Lower leg skin (tissue), 4 donors: ENCODE measurements at places on chromosomes 11 and 22. TPM values are rescaled to one million over a fixed set of nuclear protein-coding genes. Genes with fewer than 3 reads are reported as not detected.

GRCh38 chr11:129852125-129852740 is 36.6 kb downstream of the TMEM45B start:
- DNase-seq, result no peak

GRCh38 chr11:33197915-33198727 is 36.8 kb upstream of the CSTF3 start:
- DNase-seq, result no peak

GRCh38 chr11:74739546-74740270 is 8.5 kb upstream of the CHRDL2 start:
- no peak for DNase-seq

- no peak for DNase-seq
Measured at GRCh38 chr11:128892866-128893565, 1.9 kb downstream of the KCNJ5 start.

DNA sequence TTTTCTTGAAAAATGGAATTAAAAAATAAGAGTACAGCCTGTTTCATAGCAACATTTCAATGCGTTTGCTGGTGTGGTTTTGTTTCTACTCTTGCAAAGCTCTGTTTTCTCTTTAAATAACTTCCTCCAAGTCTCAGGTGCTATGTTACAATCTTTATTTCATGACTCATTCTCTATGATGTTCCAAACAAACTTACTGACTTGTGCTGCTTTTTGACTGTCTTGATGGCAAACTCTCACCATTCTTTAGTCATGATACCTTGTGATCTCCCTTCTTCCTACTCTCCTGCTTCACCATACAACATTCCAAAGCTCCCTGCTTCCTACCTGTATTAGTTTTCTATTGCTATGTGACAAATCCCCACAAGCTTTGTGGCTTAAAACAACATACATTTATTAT is 166.1 kb downstream of the C11orf91 start:
- DNase-seq, result no peak

TTC38 gene
- 44.7 TPM for total RNA-seq

DNA sequence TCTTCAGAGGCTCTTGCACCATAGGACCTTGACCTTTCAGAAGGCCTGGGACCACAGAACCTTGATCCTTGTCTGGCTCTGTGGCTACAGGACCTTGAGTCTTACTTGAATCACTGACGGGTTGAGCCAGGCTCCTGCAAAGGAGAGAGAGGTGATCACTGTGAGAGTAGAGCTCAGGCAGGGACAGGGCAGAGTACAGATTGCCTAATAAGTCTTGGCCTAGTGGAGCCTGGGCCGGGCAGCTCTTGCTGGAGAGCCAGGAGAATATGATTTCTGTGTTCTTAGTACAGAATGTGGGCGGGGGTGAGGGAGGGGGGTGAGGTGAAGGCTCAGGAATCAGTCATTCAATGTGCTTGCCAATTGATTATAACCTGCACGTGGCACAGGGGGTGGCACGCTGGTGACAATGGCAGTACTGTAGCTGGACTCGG is 26.0 kb downstream of the SERPINH1 start:
- DNase-seq, result no peak

ANO1 gene
- 55.1 TPM for total RNA-seq

MYEOV gene
- total RNA-seq, result 19.4 TPM

- DNase-seq, result no peak
Measured at GRCh38 chr11:44570411-44571155, 5.1 kb downstream of the CD82 start.

- DNase-seq, result no peak
Measured at GRCh38 chr11:22138264-22138663, 54.6 kb upstream of the ANO5 start.

SLC22A12 gene
- not detected for total RNA-seq

DNA sequence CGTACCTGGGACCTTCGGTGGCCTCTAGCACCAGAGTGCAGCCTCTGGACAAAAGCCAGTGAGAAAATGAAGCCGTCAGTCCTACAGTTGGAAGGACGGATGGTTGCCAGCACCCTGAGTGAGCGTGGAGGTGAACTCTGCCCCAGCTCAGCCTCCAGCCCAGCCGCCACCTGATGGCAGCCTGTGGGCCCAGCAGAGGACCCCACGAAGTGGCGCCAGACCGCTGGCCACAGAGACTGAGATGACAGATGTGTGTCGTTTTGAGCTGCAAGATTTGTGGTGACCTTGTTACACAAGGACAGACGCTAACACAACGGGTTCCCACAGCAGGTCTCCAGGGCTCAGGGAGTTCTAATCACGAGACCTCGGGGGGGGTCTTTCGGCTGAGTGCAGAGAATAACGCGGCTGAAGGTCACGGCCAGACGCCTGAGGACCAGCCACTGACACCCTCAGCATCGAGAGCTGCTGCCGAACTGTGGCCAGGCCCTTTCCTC is 75.0 kb downstream of the BRD1 start:
- DNase-seq, result peak; percentile 80

OR51L1 gene
- not detected for total RNA-seq

DNA sequence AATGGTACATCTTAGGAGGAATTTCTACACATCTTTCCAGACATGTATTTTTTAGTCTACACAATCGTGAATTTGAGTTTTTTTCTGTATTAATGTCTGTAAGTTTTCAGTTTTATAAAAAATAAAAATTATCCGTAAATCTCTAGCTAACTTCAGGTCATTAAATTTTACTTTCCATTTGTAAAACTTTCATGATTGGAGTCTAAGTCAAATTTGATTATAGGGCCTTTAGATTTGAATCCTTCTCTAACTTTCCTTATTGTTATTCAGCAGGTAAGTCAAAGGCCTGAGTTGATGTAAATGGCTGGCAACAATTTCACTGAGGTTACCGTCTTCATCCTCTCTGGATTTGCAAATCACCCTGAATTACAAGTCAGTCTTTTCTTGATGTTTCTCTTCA is at the start of gene OR8I2:
OR8I2 (plus strand) TSS at position 301 of the 400 bp plus-strand sequence; CDS start at position 301, 0 bp downstream.
- DNase-seq, result no peak

DNA sequence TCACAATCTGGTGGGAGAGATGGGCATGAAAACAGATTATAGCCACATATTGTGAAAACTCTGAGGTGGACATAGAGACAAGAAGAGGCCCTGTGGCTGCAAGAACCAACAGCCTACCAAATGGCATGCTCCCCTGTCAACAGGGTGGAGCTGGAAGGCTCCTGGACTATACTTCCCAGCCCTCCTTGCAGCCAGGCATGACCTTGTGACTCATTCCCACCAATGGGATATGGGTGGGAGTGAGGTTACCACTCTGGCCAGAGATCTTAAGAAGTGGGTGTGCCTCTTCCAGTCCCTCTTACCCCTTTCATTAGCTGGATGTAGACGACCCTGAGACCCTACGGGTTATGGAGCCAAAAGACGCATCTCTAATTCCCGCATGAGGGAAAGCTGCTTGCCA is 126.4 kb upstream of the ZBED5 start:
- no peak for DNase-seq

DNA sequence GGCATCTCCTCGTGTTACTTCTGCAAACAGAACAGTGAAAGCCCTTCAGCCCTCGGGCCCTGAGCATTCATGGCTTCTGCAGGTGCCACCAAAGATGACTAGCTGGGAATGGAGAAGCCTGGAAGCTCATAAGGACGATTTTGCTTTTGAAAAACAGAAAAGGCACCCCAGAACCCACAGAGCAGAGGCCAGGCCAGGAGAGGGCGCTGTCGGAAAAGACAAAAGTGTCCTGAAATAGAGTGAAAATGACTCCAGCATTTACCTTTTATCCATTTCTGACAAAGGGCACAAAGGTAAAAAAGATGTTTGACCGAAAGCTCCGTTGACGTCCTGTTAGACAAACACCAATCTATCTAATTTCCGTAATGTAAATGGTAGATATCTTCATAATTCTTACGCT is 37.6 kb downstream of the ZNF195 start:
- peak; percentile 34 for DNase-seq

GRCh38 chr22:40463683-40464082 is 93.3 kb downstream of the SGSM3 start:
- DNase-seq, result no peak

DNA sequence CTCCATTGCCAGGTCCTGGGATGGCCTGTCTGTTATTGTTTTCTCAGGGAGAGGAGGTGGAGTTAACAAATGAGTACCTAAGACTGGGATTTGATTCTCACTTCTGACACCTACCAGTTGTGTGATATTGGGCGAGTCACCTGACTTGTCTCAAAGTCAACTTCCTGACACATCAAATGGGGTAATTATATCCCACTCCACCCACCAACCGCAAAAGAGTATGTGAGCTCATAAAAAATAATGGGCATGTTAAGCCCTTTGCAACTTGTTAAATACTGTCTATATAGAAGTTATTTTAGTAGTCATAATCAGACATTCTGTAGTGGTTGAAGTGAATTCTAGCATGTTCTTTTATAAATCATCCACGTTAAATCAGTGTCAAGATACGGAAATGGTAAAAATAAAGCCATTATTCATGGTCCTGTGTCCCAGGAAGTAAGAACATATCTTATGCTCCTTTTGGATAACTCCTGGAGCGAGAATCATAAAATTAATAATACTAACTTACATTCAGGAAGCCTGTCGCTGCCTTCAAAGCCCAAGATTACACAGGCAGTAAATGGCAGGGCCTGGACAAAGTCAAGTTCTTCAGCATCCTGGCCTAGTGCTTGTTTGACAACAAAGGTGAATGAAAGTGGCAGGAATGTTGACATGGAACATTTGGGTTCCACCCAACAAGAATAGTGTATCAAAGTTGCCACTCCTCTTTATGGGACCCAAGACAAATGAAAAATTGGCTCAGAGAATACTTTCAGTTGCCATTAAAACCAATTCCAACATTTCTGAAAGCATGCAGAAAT is 54.3 kb downstream of the SYTL2 start:
- DNase-seq, result no peak

DNA sequence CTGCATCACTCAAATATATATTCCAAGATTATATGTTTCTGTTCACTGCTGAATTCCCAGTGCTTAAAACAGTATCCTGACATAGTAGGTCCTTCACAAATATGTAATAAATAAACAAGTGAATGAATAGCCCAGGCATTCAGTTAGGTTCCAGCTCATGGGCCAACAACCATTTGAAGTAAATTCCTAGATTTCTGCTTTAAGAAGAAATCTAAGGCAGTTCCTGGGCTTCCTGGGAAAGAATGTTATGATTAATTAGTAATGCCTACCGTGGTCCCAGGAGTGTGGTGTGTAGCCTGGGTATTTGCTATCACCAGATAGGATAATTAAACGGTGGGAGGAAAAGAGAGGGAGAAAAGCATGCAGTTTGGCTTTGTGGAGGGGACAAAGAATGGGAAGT is 576.8 kb downstream of the SOX6 start:
- DNase-seq, result no peak

GRCh38 chr11:17164361-17165246 is 43.2 kb downstream of the PIK3C2A start:
- no peak for DNase-seq

DNA sequence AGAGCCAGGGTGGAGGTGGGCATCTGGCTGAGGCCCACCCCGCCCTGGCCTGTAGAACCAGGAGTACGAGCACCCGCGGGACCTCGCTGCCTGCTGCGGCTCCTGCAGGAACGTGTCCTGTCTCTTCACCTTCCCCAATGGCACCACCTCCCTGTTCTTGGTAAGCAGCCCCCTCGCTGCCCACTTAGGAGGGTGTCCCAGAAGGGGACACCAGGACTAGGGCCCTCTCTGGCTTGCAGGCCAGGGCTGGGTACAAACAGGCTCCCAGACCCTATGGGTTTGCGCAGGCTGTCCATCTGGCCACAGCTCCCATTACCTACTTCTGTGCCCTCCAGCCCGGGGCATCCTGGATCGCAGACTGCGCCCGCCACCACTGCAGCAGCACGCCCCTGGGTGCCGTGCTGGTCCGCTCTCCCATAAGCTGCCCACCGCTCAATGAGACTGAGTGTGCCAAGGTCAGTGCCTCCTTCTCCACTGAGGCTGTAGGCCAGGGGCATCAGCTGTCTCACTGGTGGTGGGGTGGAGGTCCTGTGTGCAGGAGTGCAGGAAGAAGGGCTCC is 77.5 kb upstream of the MYOD1 start:
- DNase-seq, result peak; percentile 65

TMEM80 gene
- 70.9 TPM for total RNA-seq

PNPLA3 gene
- total RNA-seq, result 14.0 TPM

MRGPRF gene
- total RNA-seq, result 10.1 TPM

DNA sequence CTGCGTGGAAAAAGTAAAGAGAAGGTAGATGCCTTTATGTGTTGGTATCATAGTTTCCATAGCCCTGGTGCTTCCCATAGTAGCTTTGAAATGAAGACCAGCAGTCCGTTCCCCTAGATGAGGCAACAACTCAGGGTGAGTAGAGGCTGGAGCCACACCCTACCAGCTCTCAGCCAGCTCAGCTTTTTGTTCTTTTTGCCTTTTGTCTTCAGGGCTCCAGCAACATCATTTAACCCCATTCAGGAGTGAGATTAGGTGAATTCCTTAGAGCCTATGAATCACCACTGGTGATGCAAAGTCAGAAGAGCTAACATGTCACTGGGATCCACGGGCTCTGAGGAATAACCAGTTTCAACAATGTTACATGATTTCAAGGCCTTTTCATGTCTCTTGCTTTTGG is 14.0 kb upstream of the SESN3 start:
- no peak for DNase-seq

GRCh38 chr22:37909766-37910165 is 3.7 kb downstream of the MICALL1 start:
- no peak for DNase-seq

DNA sequence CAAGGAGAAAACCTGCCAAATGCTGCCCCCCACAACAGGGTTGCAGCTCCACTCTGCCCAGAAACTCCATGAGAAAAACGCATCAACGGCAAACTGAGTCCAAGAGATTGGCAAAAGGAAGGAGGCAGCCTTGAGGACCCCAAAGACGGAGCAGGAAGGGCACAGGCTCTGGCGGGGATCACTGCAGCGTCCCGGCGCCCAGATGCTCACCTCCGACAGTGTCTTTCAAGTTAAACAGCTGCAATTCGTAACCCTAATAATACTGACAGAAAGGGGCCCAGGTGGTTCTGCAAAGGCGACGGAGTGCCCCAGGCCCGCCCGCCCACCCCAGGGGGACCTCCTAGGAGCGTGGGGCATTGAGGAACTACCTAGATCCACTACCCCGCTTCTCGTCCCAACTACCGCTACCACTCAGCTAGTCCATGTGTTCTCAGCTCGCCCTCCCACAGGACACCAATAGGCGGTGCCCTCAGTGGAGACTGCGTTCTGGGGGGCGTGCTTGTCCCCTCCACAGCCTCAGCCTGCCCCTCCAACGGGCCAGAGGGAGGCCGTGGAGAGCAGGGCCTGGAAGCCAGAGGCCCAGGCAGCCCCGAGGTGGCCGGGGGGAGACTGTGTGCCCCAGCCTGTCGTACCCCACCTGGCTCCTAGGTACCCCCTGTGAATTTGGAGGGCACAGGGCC is 127.4 kb downstream of the PHF21B start:
- peak; percentile 54 for DNase-seq
